ENCODE measurements at places on chromosomes 4 and X. TPM values are rescaled to one million over a fixed set of nuclear protein-coding genes. Genes with fewer than 3 reads are reported as not detected.

The ZNF630 gene
- 0.33 TPM for total RNA-seq

The FDCSP gene
- not detected for total RNA-seq

The MMGT1 gene
- total RNA-seq = 27.4 TPM

The MAML3 gene
- 0.52 TPM for total RNA-seq

The SSX4 gene
- not detected for total RNA-seq

The CXXC4 gene
- not detected for total RNA-seq

The ARFIP1 gene
- 13.0 TPM for total RNA-seq

The MAGEE1 gene
- 2.0 TPM for total RNA-seq

The RIPPLY1 gene
- total RNA-seq = not detected

The GLOD5 gene
- total RNA-seq = not detected

The SUPT20HL2 gene
- total RNA-seq = 0.09 TPM

The RAB33A gene
- total RNA-seq = 20.6 TPM

The XPNPEP2 gene
- total RNA-seq = 0.24 TPM

The NAP1L2 gene
- 2.1 TPM for total RNA-seq

The USP17L10 gene
- total RNA-seq = not detected

The HSPA4L gene
- total RNA-seq = 1.7 TPM

The RGN gene
- not detected for total RNA-seq

The TMPRSS11B gene
- total RNA-seq = not detected

The KIF4A gene
- 19.4 TPM for total RNA-seq

The BRS3 gene
- total RNA-seq = not detected

The ATP2B3 gene
- not detected for total RNA-seq

The GABRA4 gene
- total RNA-seq = not detected

The TTC29 gene
- total RNA-seq = not detected

All from activated CD4-positive, alpha-beta T cell treated with anti-CD3 and anti-CD28 coated beads, Interleukin-2, amount 10 ng/mL, durations not matched to agents 24 days and 14 days (primary cell).